ENCODE measurements at places on chromosomes 3 and 15. TPM values are rescaled to one million over a fixed set of nuclear protein-coding genes. Genes with fewer than 3 reads are reported as not detected.

Gene ADAMTS17
- not detected for total RNA-seq

Gene DISP2
- 2.6 TPM for total RNA-seq

Gene LMOD3
- total RNA-seq = not detected

Gene BUB1B
- total RNA-seq = 58.2 TPM

Gene FNDC3B
- 2.6 TPM for total RNA-seq

Gene SEMA3B
- total RNA-seq = 0.15 TPM

Gene CEP97
- 21.7 TPM for total RNA-seq

Gene CCR1
- not detected for total RNA-seq

Gene HHLA2
- not detected for total RNA-seq

Gene SLC2A2
- total RNA-seq = not detected

Gene OSTN
- not detected for total RNA-seq

Gene CLDN18
- total RNA-seq = not detected

Gene SKOR1
- total RNA-seq = 0.45 TPM

Gene HTR3E
- total RNA-seq = not detected

Gene COL7A1
- 0.78 TPM for total RNA-seq

Gene FAM81A
- total RNA-seq = 0.76 TPM

Gene B3GNT5
- 2.0 TPM for total RNA-seq

Gene PPM1L
- total RNA-seq = 3.4 TPM

Gene ROBO2
- 262 TPM for total RNA-seq

Gene ETV5
- 111 TPM for total RNA-seq

Gene ZBTB20
- total RNA-seq = 2.8 TPM

Gene CRELD1
- total RNA-seq = 33.7 TPM

Gene FBXW12
- not detected for total RNA-seq

Gene RAB6B
- total RNA-seq = not detected

Gene CSTA
- 3.8 TPM for total RNA-seq

Gene HTR3D
- total RNA-seq = not detected
